ENCODE measurements at places on chromosomes 11 and 22.

DNA sequence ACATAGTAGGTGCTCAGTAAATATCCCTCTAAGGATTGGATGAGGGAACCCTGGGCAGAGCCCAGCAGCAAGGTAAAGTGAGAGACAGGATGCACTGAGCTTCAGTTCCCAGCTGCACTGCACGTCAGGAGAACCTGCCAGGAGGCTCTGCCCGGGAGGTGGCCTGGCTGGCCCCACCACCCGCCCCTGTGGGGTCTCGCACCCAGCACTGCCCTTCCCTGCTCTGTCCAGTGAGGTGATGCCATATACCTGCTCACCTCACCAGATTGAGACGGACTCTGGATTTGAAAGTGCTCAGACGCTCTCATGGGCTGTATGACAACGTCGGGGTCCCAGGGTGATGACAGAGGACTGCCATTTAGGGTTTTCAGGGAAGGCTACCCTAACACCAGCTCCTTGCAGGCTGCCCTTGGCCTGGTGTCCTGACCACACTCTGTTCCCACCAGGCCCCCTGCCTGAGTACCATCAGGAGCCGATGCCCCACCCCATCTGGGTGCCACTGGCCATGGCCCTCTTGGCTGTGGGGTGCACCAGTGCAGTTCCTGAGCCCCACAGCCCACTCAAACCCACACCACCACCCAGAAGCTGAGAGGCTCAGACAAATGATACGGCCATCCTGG is 61.7 kb upstream of the FGF3 start:
- no peak for DNase-seq

DNA sequence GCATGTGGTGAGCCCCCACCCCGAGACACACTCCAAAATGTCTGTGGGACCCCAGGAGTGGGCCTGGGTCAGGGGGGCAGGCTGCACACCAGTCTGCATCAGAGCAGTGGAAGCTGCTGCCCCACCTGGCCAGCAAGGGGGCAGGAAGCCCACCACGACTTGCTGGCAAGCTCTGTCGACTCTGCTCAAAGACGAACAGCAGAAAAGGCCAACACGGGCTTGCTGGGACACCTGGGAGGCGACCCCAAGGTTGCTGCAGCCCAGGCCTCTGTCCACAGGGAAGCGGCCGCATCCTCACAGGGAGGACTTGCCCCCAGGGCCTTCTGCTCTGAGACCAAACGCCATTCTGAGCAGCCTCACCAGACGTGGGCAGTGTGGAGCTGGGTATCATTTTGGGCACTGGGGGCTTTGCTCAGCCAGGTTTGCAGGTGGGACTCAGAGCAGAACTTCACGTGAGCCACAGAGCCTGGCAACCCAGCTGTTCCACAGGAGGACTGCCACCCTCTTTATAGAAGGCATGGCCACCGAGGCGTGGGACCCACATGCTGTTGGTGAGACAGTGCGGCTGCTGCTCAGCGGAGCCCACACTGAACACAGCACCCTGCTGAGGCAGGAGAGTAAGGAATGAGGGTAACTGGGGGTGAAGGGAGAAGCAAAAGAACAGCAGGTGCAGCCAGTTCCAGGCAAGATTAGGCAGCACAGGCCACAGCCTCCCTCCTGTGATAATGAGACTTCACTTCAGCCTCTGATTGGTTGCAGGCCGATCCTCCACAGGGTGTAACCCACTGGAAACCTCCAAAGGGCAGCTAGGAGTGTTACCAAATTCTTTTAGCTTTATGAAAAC is 11.0 kb downstream of the IL17REL start:
- no peak for DNase-seq

GRCh38 chr22:26374391-26375026 is 54.6 kb upstream of the ASPHD2 start:
- no peak for DNase-seq

- DNase-seq, result no peak
These were observed 120.3 kb downstream of the ETS1 start for GRCh38 chr11:128467041-128467440.

DNA sequence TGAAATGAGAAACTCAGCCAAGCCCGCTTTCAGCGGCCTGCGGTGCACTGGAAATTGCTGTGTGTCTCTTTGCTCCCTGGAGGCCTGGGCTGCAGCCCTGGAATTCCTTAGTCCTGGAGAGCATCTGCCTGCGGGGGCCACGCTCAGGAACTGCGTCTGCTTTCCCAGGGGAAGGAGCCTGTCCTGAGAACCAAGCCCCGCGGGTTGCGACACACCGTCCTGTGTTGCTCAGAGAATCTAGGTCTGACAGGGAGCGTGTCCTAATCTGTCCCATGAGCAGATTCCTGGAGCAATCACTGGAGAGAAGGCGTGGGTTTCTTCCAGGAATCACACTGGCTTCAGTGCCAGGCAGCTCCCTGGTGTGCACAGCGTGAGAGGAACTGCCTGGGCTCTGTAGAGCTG is 708.1 kb downstream of the BRD1 start:
- DNase-seq, result no peak

GRCh38 chr11:10455637-10456487 is 798 bp downstream of the AMPD3 start:
- peak; percentile 74 for DNase-seq

GRCh38 chr11:65968600-65969482 is 7.3 kb downstream of the SART1 start:
- no peak for DNase-seq

DNA sequence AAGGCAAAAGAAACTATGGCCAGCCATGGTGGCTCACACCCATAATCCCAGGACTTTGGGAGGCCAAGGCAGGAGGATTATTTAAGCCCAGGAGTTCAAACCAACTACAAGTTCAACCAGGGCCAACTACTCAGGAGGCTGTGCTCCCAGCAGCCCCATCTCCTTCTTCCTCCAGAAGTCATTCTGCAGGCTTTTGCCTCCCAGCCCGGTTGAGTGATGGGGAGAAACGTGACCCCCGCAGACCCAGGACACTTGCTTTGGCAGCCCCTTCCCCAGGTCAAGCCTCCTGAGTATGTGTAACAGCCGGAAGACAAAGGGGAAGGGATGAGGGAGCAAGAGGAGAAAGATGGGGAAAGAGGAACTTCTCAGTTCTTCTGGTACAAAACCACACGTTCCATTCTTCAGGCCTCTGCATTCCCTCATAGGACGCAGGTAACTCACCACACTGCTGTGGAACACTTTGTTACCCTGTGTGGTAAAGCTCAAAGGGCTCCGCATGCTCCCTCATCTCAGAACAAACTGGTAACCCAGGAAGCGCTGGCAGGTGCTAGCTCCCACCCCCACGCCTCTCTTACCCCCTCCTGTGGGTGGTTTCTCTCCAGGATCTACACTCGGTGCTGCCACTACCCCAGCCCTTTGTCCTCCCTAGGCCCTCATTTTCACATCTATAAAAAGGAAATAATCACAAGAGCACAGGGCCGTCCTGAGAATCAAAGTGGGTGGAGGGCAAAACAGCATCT is 4.0 kb downstream of the SULT4A1 start:
- no peak for DNase-seq

DNA sequence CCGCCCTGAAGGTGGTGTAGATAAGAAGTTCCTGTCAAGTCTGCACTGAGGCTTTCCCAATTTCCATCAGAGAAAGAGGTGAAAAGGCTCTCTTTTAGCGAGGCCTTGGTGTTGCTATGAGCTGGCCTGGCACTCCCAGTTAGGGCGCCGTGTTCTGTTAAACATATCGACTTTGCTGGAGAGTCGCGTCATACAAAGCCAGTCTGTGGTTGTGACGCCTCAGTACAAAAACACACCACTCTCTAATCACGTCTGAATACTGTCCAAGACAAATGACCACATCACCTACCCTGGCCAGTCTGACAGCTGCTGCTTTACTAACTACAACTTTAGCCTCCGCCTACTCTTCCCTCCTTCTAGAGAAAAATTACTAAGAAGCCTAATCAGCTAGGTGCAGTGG is 8.0 kb upstream of the TOLLIP start:
- peak; percentile 40 for DNase-seq

GRCh38 chr11:102226702-102227490 is 90.4 kb upstream of the BIRC3 start:
- peak; percentile 92 for DNase-seq

- DNase-seq, result no peak
These were observed 221.3 kb downstream of the NAV2 start for GRCh38 chr11:19933801-19934488.

- DNase-seq, result no peak
These were observed 123.1 kb downstream of the BRD1 start for GRCh38 chr22:49704345-49705215.

- DNase-seq, result no peak
These were observed 14.6 kb downstream of the CAPN5 start for GRCh38 chr11:77081381-77081851.

GRCh38 chr11:100619484-100619883 is 67.6 kb upstream of the ARHGAP42 start:
- no peak for DNase-seq

DNA sequence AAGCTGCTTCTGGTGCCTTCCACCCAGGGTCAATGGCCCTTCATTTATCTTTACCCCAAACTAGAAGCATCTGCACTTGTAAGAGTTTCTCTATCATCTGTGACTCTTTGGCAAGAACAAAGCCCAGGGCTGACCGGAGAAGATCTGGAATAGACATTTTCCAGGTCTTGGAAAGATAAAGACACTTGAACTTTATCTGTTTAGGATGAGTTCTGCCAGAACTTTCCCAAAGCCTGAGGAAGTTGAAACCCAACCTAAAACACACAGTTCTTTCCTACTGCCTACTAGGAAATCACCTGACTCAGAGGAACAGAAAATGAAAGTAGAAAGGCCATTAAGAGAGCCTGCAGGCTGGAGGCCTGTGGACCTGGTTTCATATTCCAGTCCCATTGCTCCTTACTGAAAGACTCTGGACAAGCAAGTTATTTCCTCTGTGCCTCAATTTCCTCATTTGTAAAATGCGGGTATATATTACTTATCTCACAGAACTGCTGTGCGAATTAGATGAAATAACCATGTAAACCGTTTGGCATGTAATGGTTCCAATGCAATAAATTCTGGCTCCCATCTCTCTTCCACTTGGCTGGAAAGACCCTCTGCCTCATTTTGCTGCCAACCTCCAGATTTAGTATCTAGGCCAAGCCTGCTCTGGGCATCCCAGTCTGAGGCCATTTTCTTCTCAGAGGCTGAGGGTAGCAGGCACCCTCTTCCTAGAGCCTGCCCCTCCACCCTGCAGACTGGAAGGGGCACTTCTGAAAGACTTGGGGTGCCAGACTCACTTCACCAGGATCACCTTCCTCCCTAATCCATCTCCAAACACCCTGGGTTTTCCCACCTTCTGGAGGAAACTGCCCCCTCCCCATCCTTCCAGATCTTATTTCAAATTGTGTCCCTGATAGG is 1.2 kb downstream of the UBE2L6 start:
- peak; percentile 39 for DNase-seq

GRCh38 chr22:47929646-47930185 is 1167.3 kb downstream of the TBC1D22A start:
- DNase-seq, result no peak

DNA sequence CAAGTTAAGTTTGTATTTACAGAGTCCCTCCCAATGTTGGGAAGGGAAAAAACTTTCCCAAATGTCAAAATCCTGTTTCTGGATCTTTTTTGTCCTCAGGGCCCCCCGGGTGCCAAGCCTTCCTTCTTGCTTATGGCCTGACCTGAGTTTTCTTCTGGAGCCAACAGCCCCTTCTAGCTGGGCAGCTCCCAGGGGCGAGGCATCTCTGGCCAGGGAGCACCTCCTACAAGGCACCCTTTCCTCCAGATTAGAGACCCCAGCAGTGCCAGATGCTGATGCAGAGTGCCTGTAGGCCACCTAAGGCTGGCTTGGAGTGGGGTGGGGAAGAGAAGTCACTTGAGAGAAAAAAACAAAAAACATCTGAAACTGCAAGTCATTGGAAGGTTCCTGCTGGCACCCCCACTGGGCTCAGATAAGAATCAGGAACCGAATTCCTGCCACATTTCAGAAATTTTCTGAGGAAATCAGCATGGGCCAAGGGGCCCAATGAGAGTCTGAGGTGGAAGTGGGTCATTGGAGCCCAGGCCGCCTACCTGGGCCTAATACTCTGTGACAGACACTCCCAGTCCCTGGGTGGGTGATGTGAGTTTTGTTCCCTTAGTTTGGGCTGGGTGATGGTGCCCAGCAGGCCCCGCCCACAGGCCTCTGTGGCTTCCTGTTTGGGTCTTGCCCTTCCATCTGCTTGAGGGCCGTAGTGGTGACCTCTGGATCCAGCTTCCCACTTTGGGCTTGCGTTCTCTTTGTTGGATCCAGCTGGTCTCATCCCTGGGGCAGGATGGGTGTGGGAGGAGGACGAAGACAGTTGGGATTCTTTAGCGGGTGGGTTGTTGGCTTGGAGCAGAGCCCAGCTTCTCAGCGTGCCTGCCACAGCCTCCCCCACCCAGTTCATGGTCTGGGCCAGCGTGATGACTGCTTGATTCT is 40.6 kb downstream of the PARVA start:
- no peak for DNase-seq

- DNase-seq, result no peak
These were observed 2.5 kb downstream of the NNMT start for GRCh38 chr11:114298710-114299109.

GRCh38 chr22:35631597-35631996 is 14.5 kb upstream of the MB start:
- DNase-seq, result peak; percentile 50

- DNase-seq, result no peak
These were observed 102.6 kb downstream of the TBC1D22A start for GRCh38 chr22:46865052-46865434.

All from astrocyte of the hippocampus (primary cell).